ENCODE measurements at places on chromosomes 3 and 15.

DNA sequence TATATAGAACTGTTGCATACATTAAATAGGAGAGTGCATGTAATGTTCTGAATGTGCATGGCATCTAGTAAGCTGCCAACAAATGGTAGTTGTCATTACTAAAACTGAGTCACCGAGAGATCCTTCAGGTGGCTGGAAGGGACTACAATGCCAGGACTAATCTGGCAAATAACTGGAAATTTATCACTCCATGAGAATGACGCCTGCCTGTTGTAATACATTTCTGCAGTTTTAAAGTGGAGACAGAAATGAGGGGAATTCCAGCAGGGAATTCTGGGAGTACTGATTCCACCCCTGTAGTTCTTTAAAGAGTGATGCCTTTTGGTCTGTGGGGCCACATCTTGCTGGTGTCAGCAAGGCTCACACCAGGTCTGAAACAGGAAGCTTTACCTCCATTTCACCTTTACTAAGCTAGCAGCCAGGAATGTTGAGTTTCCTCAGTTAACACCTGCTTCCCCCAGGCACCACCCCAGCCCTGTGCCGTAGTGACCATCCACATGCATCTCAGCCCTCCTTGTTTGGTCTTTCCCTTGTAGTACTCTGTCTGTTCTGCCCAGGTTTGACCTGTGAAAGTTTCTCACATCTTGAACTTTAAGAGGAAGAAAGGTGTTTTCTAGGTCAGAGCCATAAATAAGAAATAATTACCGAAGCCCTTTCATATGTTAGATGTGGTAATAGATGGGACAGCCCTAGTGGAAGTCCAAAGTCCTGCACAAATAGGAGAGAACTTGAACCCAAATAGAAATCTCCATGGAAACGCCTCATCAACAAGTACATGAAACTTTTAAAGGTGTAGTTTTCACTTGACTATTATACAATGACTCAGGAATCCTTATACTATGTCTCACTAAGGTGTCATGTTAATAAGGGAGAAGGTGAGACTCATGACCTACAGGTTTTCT lies 56.7 kb upstream of the LMOD3 start:
- no peak for DNase-seq

DNA sequence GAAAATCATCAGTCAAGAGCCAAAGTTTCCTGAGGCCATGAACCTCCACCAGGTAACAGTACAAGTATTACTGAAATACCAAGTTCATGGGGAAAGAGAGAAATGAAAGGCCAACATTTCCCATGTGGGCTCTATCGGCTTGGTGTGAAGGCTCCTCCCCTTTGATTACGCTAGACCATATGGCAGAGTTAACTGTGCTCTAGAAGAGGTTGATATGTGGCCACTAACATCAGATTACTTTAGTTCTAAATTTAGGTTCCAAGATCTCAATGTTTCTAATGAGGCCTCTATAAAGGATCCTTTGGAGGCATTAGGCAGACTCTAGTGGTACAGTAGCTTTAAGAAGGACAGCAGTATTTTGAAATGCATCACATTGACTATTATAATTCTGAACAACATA lies 127.1 kb downstream of the SEMA6D start:
- DNase-seq, result no peak

DNA sequence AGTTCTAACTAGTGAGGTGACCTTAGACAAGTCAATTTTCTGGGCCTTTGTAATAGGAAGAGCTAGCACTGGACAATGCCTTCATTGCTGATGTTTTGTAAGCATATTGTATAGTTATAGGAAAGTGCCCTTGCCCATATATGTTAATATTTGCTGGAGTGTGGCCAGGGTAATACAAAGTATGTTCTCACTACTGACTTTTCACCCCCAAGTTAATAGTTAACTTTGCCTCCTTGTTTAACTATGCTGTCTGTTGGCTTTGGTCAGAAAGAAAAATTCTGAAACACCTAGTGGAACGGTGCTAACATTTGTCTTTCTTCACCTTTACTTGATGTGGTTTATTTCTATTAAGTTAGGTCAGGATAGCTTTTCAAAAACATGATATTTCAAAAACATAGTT lies 287.4 kb upstream of the CTNNB1 start:
- DNase-seq, result no peak

DNA sequence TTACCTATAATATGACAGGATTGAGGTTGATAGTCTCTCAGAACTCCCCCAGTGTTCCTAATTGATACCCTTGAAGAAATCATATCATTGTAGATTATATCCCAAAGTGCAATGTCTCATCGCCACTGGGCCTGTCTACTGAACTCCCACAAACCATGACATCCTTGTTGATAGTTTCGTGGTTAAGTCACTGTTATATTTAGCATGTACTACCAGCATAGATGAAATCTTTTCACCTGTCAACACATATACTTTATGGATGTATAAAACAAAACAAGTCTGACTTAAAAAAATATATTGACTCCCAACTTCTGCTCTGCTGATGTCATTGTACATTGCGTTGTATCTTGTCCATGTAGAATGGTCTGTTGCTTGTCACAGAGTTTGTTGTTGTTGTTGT lies 128.1 kb downstream of the IQCH start:
- no peak for DNase-seq

DNA sequence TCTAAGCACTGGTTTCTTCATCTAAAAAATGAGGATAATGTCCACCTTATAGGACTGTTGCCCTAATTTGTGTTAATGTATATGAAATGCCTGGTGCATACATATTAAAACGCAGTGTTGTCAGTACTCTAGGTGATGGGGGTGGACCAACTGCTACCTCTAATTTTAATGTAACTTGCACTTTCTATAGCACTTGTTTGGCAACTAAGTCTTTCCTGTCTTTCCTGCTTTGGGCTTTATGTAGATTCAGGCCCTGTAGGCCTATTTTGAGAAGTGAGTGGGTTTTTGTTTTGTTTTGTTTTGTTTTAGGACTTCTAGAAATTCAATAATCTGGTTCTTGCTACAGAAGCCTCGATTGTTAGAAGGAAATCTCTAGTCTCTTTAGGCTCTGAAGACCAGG lies 21.2 kb downstream of the SLC7A14 start:
- DNase-seq, result no peak

GRCh38 chr3:159144472-159144871 lies 342.6 kb downstream of the MFSD1 start:
- no peak for DNase-seq

DNA sequence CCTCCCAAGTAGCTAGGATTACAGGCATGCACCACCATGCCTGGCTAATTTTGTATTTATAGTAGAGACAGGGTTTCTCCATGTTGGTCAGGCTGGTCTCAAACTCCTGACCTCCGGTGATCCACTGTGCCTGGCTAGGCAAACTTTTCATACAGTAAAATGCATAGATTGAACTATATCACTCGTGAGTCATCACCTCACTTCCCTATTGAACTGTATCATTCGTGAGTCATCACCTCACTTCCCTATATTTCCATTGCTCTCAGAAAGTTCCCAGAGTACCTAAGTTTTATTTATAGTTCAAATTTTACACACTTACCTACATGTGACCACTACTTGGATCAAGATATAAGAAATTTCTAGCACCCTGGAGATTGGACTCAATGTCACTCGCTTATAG lies 73.6 kb upstream of the ACAD9 start:
- peak; percentile 31 for DNase-seq

DNA sequence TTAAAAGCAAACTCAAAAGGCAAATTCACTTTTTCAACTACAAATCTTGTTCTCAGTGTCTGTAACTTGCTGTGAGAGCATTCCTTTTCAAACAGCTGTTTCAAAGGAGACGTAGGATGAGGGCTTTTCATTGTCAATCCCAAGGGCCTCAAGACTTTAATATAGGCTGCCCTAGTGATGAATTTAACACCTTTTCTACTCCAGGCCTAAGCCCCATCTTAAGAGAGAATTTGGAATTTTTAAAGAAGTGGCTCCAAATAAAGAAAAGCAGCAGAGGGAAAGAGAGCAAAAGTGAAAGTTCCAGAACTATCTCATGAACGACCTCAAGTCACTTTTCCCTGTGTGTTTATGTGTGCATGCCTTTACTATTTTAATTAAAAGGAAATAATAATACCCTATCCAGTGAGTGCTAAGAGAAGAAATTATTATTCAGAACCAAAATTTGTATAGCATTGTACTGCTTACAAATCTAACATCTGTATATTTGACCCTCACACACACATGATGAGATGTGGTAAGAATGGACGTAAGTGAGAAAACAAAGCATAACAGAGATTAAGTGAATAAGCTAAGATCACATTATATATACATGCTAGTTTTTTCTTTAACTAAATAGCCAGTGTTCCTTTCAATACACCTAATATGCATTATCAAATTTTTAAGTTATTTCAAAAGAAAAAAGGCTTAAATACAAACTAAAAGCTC lies 196.4 kb downstream of the VGLL3 start:
- DNase-seq, result no peak

DNA sequence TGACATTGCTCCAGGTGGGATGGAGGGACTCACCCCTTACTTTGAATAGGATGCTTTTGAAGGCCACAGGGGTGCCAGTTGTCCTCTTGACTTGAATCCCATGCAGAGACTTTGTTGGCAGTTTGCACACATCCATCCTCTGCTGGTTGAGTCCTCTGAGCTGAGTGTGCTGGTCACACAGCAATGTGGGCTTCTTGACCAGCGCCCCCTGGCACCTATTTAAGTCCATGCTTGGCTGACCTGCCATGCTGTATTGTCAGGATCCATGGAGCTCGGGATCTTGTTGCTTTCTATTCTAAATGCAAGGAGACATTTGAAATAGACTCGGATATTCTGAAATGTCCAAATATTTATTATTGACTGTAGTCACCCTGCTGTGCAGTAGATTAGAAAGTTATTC lies 19.8 kb downstream of the RAB7A start:
- DNase-seq, result no peak

DNA sequence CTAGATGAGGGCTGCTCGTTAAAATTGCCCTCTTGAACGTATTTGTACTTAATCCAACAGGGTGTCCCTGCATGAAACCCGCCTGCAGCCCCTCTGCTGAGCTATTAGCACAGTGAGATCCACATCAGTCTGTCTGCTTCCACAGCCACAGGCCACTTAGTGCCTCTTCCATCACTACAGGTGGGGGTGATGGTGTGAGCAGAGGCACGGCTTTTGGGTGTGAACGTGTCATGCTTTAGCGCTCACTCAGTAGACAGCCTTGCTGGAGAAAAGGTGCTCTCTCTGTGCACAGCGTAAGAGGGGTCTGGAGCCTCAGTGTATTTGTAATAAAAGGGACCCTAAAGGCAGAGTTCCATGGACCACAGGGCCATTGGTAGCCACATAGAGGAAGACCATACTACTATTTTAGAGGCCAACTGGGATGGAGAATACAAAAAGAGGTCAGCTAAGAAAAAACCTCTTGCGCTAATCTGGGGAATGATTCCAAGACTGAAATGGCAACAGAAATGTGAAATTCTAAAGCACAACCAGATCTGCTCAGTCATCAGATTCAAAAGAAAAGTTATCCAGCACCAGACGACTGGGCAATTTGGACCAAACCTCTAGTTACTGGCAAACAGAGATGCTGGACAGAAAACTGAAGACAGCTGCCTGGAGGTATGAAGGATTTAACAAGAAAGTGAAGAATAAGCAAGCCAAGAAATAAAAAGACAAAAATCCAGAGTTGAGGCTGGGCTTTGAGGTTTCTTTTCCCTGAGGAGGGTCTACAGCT lies 120.2 kb downstream of the ATP10A start:
- DNase-seq, result no peak

- peak; percentile 85 for DNase-seq
These were observed 20.3 kb downstream of the PDZRN3 start for GRCh38 chr3:73604451-73604850.

GRCh38 chr15:39177561-39177960 lies 403.3 kb upstream of the THBS1 start:
- DNase-seq, result no peak

- peak; percentile 50 for DNase-seq
These were observed 806 bp downstream of the KLHL25 start for GRCh38 chr15:85793641-85794597.

DNA sequence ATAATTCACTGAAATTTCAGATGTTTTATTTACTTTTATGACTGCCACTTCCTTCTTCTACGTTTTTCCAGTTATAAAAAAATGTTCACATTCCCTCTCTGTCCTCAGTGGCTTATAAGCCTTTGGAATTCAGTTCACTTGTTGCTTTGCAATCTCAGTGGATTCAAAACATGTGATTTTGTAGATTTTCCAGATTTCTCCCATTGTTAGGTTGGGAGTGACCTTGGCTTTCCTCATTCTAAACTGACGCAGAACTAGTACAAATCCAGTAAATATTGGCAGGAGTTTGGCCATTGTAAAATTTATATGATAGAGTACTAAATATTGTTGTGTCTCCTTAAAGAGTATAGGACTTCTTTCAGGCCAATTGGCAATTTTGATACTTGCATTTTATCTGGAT lies 812.3 kb upstream of the ROBO1 start:
- no peak for DNase-seq

- peak; percentile 28 for DNase-seq
These were observed 52.9 kb downstream of the LRTM1 start for GRCh38 chr3:54874816-54875556.
